Stimulated activated CD8-positive, alpha-beta memory T cell treated with anti-CD3 and anti-CD28 coated beads, Interleukin-4, amount 100 ng/mL, for 1 hour (primary cell): ENCODE measurements at places on chromosomes 6 and 20.
A peak's percentile ranks its signal among the peaks of the same experiment; 100 is the strongest.

DNA sequence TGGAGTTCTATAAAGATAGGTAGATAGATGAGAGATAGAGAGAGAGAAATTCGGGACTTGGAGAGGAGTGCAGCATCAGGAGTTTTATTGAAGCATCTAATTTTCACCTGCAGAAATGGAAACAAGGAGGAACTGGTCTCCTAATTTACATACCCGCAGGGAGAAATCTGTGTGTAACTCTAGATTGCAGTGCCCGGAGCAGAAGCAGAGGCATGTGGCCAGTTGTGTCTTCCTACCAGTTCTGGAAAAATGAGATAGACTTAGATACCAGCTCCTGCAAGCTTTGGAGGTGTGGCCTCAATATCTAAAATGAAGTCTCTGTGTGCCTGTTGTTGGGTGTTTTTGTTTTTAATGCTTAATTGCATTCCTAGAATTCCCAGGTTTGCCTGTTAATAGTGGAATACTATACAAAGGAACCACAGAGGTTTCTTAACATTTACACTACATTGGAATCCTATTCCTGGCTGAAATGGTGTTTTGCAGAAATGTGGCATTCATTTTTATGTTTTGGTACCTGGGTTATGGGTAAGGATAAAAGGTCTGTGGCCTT lies 57.4 kb downstream of the DTD1 start:
- DNase-seq: no peak

DNA sequence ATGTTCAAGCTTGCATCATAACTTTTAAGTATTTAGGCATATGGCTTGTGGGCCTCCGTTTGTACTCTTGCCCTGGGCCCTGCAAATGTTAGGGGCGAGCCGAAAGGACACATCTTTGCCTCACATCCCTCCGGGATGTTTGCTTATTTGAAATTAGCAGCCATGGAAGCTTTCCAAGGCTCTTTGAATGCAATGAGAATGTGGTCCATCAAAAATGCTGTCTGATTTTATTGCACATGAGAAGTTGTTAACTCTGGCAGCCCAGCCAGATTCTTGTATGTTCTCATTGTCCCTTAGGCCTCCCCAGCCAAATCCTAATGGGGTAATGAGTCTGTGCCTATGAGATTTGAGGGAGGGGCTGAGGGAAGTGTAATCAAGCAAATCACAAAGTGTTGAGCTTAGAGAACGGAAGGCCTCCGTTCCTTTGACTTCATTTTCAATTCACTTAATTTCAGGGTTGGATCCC lies 261.2 kb upstream of the MARCKS start:
- no peak for DNase-seq

- DNase-seq: no peak
Measured at GRCh38 chr6:105832313-105832761, 253.8 kb upstream of the PRDM1 start.

DNA sequence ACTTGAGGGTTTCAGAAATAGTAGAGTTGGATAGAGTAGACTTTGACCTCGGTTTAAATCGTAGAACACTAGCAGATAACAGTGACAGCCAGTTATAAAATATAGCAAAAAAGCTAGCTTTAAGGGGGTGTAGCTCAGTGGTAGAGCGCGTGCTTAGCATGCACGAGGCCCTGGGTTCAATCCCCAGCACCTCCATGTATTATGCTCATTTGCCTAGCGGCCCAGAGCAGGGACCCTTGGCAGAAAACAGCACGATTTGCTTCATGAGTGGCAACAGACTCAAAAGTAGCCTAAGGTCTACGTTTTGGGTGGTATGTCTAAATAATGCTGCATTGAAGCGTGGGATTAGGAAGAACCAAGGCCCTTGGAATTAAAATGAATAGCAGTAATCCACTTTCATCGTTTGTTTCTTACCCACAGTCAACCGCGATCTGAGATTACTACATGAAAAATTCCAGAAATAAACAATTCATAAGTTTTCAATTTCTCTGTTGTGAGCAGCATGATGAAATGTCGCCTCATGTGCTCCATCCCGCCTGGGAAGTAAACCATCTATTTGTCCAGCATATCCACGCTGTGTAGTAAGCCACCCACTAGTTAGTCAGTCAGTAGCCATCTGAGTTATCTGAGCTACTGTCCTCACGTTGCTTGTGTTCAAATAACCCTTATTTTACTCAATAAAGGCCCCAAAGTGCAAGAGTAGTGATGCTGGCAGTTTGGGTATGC lies 184.9 kb downstream of the GPX5 start:
- no peak for DNase-seq

GRCh38 chr20:35704514-35705261 lies 5.5 kb downstream of the ROMO1 start:
- no peak for DNase-seq

DNA sequence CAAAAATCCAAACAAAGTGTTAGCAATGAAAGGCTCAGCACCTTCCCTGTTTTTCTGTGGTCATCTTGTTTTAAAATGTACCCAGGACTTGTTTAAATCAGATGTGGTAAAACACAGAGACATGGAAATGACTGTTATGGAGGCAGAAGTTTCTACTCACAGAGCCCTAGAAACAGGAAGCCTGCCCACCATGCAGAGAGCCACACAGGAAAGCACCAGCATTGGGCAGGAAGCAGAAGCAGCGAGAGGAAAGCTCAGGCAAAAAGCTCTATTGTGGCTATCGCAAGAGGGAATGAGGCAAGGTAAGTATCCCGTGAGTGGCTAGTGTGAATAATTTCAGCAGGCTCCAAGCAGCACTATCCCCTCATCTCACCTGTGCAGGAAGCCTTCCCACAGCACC lies 42.8 kb downstream of the GPR6 start:
- DNase-seq: no peak

DNA sequence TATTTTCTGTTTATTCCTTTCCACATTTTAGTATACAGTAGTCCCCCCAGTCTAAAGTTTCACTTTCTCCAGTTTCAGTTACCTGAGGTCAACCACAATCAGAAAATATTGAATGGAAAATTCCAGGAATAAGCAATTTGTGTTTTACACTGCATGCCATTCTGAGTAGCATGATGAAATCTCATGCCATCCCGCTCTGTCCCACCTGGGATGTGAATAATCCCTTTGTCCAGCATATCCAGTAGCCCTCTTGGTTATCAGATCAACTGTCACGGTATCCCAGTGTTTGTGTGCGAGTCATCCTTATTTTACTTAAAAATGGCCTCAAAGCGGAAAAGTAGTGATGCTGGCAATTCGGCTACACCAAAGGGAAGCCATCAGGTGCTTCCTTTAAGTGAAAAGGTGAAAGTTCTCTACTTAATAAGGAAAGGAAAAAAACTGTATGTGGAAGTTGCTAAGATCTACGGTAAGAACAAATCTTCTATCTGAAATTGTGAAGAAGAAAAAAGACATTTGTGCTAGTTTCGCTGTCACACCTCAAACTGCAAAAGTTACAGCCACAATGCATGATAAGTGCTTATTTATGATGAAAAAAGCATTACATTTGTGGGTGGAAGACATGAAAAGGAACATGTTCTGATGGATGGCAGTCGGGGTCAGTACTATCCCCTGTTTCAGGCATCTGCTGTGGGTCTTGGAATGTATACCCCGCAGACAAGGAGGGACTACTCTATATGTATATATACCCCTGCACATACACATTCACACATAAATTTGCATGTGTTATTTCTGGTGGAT lies 11.3 kb downstream of the NOX3 start:
- DNase-seq: no peak

DNA sequence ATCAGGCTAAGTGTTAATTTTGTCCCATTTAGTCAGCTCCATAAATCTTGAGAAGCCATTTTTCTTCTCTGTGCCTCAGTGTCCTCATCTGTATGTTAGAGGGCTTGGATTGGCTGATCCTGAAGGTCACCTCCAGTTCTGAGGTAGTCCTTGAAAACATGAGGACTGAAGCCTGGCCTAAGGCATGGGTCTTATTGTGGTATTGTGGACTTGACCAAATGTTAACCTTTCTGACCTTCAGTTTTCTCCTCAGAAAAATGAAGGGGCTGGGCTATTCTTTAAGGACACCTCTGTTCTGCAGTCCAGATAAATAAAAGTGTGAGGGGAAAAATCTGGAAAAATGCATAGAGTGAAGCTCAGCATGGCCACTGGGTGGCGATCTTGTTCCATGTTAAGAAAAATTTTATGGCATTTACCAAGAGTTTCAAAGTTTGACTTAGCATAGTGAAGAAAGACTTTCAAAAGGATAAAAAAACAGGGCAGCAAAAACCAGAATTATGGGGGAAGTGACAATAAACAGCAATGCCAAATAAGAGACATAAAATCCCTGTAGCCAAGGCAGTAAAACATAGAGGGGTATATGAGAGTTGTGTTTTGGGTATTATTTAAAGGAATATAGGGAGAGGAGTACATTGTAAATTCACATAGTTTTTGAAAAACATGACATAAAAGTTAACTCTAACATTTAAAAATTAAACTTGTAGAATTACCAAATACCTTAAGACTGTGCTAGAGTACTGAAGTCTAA lies 13.2 kb upstream of the TFB1M start:
- DNase-seq: peak; percentile 33

GRCh38 chr20:19973961-19974629 lies 43.1 kb upstream of the NAA20 start:
- DNase-seq: no peak

- no peak for DNase-seq
Measured at GRCh38 chr20:50574586-50574985, 64.4 kb downstream of the PTPN1 start.
